GOT3 (cell line): ENCODE measurements at places on chromosomes 7 and 10.

DNA sequence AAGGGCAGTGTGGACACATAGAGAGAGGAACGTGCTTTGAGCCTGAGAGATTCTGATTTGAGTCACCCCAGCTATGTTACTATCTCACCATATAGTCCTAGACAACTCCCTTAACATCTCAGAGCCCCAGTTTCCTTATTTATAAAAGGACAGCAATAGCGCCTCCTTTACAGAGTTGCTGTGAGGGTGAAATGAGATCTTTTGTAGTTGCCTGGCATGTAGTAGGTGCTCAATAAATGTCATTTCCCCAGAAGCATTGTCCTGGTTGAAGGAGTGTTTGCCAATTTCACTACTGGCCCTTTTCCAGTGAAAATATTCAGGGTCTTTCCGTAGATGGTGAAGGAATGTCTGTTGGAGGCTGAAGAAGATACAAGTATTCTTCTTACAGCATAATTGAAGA, 51.3 kb upstream of the FAM180A start:
- DNase-seq: no peak

DNA sequence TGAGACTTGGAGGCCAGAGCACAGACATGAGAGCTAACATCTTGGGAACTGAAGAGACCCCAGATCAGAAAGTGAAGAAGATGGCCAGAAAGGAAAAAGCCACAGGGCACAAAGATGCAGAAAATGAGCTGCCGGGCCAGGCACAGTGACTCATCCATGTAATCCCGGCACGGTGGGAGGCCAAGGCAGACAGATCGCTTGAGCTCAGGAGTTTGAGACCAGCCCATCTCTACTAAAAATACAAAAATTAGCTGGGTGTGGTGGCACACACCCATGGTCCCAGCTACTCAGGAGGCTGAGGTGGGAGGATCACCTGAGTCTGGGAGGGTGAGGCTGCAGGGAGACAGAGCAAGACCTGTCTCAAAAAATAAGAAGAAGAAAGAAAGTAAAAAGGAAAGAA, 81.4 kb upstream of the MGMT start:
- no peak for DNase-seq

DNA sequence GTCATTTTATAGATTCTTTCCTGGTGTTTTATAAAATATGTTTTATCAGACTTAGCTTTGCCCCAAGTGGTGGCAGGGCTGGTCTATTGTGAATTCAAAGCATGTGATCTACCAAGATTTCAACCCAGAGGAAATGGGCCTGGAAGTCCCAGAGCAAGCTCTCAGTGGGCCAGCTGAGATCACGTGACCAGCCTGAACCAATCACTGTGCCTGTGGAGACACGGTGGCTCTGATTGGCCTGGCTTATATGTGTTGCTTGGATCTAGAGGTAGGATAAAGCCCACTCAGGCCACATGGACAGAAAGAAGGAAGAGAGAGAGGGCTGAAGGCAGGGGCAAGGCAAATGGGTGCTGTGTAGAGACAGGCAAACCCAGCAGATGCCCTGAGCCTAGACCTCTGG, 65.5 kb upstream of the GATA3 start:
- no peak for DNase-seq

DNA sequence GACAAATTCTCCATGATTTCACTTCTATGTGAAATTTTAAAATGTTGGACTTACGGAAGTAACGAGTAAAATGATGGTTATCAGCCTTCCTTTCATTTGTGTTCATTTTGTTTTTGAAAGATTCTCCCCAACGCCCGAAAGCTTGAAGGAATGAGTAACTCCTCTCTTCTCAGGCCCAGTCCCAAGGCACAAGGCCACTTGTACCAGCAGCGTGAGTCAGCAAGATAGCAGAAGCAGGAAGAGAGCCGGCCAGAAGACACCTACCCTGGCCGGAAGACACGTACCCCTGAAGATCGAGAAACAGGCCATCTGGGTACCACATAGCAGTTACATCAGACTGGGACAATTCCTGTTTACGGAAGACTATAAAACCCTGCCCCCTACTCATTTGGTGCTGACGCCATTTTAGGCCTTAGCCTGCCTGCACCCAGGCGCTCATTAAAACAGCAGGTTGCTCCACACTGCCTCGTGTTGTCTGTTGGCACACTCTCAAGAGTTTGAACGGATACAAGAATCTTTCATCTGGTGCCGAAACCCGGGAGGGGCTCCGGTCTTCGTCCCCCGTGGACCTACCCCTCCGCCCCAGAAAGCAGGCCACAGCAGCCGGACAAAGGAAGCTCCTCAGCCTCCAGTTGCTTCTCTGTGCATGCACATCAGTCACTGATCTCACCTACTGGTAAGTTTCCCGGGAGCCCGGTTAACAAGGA, 60.4 kb downstream of the LRRC17 start:
- no peak for DNase-seq

DNA sequence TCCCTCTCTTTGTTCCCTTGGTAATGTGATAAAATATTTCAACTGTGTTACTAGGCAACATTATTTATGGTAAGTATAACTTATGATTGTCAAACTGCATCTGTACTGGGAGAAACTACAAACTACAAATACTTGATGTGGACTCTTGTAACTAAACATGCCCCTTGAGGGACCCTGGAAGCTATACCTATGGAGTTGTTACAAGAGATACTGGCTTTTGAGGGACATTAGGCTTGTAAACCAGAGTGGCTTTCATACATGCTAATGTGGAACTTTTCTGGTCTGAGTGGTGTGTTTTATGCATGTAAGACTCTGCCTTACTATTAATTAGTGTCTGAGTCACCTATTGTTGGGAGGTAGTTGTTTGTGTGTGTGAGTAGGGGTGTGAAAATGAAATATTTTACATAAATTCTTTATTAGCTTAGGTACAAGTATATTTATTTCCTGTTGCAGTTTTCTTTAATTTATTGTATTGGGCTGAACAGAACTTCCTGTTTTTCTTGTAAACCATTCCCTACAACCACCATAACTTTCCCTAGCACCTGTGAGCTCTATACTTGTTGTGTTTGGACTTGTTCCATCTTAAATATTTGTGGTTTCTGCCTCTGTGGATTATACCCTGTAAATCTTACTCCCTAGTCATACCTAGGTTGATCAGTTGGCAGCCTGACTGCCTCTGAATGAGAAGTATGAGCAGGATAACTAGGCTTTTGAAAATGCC, 49.8 kb downstream of the STK31 start:
- no peak for DNase-seq
